ENCODE measurements at places on chromosomes 5 and 9.

GRCh38 chr5:172868924-172869591 is 35.0 kb downstream of the ERGIC1 start:
- no peak for DNase-seq

DNA sequence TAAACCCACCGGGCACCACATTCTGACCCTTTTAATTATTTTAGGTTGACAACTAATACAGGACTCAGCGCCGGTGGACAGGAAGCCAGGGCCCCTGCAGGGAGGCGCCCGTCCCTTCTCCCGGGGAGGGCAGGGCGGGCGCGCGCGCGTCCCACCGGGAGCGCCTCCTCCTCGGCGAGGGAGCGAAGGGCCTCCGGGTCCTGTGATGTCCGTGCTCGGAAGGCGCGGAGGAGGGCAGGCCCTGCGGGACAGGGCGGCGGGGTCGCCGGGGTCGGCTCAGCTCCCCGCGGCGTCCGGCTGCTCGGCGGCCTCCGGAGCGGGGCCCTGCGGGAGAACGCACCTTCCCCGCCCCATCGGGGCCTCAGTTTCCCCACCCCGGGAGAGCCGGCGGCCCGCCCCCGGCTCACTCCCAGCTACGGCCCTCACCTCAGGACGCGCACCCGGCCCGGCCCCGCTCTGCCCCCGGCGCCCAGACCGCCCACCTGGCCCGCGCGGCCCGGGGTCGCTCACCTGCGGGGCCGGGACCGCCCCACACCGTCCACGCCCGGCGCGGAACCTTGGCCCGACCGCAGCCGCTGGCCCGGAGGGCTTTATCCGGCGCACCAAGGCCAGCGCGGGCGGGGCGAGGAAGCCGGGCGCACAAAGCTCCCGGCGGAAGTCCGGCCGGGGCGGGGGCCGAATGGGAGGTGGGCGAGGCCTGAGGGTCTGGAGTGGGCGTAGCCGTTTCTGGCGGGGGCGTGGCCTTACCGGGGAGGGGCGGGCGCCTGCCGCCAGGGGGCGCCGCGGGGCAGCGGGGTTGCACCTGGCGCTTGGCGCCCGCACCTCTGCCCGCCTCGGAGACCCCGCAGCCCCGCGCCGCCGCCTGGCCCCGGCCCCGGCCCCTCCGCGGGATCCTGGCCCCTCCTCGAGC is at the start of the genes EXD3 and NOXA1:
Gene EXD3, minus strand, starts transcription at position 559 of the 910 bp plus-strand sequence. CDS start 27,805 bp downstream, outside the sequence.
Gene NOXA1, plus strand, starts transcription at position 790 of the 910 bp plus-strand sequence. CDS start 137 bp downstream, outside the sequence.
- DNase-seq: peak; percentile 94

DNA sequence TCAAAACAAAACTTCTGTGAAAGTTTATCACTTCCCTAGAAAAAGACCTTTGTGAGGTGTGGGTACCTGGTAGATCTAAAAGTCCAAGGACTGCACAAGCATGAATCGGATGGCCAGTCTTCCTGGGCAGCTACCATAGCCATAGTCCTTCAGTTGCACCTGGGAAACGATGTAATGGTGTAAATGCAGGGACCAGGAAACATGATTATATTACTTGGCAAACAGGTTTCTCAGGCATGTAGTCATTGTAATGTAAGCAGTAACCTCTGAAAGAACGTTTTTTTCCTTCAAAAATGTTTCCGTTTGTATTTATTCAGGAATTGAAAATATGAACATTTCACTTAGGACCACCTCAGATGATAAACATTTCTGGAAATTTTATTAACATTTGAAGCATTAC is 433.4 kb downstream of the DTWD2 start:
- no peak for DNase-seq

DNA sequence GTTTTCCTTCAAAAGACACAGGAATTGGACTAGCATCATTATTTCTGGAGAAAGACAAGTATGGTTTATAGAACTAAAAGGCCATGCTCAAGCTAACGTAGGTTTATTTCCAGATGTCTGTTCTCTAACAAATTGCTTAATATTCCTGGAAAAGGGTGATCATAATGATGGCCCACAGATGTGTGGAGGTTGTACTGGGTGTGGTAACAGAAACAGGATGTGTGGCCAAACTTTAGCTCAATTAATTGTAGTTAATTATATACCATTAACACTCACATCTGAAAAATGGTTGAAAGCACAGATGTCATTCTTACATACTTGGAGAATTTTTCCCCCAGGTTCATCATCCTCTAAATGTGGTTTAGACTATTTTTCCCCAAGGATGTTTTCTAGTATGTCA is 292.7 kb upstream of the RASA1 start:
- DNase-seq: no peak

GRCh38 chr9:2583308-2584013 is 38.1 kb upstream of the VLDLR start:
- no peak for DNase-seq

GRCh38 chr9:70261131-70261870 is 2.5 kb downstream of the SMC5 start:
- no peak for DNase-seq

- no peak for DNase-seq
Observed at GRCh38 chr5:121704291-121704690, 147.4 kb upstream of the FTMT start.

DNA sequence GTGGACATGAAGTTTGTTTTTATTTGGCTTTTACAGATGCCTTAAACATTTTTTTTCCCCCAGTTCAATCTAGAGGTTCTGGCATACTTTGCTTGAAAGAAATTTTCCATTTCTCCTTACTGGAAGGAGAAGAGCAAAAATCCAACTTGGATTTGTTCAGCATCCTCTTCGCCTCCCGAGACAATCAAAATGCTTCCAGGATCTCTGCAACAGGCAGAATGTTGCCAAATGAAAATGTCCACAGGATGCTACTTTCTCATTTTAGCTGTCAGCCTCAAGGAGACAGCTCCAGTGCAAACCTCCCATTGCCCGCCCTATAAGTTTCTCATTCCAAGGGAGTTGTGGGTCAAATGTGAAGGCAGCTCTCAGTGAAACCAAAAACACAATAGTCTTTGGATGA is 1972.1 kb downstream of the MAT2B start:
- DNase-seq: no peak

- DNase-seq: no peak
Observed at GRCh38 chr5:74056789-74057164, 430.8 kb downstream of the ARHGEF28 start.

GRCh38 chr5:31770132-31770720 is 131.3 kb downstream of the PDZD2 start:
- no peak for DNase-seq

DNA sequence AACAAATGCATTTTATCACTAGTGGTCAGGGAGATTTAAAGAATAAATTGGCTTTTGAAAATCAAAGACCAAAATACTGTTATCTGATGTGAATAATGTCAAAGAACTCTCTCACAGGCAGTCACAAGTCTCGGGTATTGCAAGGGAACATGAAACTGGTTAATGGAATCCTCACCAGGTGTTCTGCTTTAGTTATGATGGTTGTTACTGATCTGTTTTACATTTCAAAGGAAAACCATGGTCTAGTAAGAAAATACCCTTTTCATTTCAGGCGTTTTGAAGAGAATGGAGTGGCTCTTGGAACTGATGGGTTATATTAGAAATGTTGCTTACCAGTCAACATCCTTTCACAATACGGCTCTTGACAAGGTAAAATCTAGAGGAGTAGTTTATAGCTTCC is 43.4 kb downstream of the HACD4 start:
- no peak for DNase-seq

DNA sequence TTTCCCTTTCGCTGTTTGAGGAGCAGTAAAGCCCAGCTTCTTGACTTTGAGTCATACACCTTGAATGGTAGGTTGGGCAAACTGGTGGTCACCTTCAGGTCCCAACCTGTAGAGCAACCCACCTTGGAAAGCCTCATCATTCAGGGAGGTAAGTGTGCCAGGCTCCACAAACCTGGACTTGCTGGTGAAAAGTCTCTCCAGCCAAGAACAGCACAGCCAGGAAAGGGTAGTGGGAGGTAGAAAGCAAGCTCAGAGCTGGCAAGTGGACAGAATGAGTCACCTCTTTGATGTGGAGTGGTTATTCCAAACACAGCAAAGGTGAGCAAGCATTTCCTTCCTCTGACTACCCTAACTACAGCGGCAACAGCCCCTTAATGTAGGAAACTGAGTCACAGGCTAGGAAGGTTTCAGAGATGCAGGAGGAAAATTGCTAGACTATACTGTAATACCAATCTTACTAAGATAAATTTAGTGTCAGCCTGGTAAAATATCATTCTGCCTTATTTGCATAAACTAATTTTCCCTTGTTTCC is 117.5 kb upstream of the MTAP start:
- DNase-seq: no peak

DNA sequence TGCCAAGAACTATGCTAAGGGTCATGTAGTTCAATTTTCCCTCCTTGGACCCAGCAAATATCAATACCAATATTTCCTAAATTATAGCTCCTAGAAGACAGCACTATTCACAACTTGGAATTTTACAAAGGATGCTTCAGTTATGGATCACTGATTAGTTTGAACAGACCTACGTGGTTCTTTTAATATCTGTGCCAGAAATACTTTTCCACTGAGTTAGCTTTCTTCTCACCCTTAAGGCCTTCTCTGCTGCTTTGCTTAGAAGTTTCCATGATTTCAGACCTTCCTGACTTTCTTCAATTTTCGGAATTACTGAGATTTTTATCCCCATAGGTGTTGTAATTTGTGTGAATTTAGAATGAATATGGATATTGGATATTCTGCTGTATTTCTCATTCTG is 380.4 kb downstream of the PSAT1 start:
- no peak for DNase-seq

DNA sequence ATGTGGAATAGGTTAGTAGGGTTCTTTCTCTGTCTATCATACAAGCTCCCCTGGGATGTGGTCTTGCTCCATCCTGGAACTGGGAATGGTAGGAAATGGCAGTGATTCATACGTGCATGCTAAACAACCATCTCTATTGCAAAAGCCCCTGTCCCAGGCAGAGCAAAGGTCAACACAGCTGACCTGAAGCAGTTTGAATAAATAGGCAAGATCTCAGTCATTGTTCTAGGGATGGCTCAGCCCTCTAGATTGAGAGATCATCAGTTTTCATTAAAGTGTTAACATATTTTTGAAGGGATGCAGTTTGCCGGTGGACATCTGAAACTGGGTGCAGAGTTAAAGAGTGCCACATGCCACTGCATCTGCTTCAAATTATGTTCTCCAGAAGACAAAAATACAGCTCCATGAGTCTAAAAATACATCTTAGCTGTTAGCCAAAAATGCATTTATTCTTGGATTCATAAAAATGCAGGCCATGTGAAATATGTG is 224.1 kb downstream of the ESM1 start:
- DNase-seq: no peak
